Posterior cingulate gyrus (tissue), 11 donors: ENCODE measurements at places on chromosomes 3 and 15.

DNA sequence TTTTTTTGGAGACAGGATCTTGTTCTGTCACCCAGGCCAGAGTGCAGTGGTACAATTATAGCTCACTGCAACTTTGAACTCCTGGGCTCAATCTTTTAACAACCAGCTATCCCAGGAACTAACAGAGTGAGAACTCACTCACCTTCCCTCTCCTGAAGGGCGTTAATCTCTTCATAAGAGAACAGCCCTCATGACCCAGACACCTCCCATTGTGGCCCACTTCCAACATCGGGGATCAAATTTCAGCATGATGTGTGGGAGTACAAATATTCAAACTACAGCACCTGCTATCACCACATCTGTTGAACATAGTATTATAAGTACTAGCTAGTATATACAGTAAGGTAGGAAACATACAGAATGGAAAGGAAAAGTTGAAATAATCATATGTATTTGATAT lies 132.5 kb downstream of the DOCK3 start:
- no peak for DNase-seq

DNA sequence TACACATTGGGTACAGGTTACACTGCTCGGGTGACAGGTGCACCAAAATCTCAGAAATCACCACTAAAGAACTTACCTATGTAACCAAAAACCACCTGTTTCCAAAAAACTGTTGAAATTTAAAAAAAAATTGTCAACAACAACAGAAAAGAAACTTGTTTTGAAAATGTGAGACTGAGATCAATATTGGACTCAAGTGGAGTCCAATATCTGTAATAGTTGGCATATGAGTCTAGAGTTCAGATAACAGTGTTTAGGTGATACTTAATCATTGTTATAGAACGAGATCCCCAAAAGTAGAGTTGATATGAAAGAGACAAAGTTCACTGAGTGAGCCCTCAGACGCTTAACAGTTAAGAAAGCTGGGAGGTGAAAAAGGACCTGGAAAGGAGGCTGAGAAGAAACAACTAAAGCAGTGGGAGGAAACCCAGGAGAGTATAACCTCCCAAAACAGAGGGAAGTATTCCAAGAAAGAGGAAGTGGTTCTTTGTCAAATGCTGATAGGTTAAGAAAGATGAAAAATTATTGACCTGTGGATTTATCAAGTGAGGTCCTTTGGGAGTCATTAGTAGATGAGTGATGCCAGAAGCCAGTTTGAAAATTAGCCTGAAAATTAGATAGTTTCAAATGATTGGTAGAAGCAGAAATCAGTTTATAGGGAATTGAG lies 388.6 kb upstream of the DPH6 start:
- DNase-seq: no peak

DNA sequence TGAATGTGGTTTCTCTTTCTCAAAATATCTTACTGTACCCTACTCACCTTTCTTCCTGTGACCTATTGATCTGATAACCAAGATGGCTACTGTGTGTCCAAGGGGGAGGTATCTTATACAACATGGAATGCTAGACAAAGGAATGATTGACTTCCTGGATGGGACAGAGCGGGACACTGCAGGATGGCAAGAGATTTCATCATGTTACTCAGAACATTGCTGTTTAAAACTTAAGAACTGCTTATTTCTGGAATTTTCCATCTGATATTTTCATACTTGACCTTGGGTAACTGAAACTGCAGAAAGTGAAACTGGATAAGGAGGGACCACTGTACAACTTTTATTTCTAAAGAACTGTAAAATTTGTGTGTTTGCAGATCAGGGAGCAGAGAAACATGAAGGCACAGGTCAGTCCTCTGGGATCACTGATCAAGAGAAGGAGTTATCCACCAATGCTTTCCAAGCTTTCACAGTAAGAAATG lies 18.5 kb downstream of the CNOT10 start:
- DNase-seq: no peak

- no peak for DNase-seq
Measured at GRCh38 chr3:113485161-113485609, 29.8 kb downstream of the SPICE1 start.

GRCh38 chr3:94362393-94362792 lies 299.5 kb downstream of the NSUN3 start:
- DNase-seq: no peak
